ENCODE measurements at places on chromosomes 16 and 17.

GRCh38 chr16:47045023-47045422, 71.5 kb upstream of the DNAJA2 start:
- no peak for DNase-seq

DNA sequence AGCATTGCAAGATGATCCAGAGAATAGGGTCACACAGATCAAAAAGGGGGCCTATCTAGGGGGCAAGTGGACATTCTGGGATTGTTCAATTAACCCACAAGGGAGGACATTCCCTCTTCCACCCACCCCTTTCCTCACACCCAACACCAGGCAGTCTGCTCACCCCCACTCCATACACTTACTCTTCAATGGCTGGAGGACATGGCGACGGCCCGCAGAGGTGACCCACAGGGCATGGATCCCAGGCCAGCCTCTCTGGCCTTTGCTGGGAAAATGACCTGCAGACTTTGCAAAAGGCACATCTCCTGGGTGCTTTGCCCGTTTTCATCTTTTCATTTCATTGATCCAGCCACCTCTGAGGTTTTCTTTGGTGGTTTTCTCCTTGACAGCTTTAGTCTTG, 1.7 kb upstream of the CACNG5 start:
- no peak for DNase-seq

GRCh38 chr17:18992454-18993130, 12.0 kb downstream of the FAM83G start:
- no peak for DNase-seq

GRCh38 chr17:77769215-77769614, 189.3 kb upstream of the TNRC6C start:
- DNase-seq = no peak

DNA sequence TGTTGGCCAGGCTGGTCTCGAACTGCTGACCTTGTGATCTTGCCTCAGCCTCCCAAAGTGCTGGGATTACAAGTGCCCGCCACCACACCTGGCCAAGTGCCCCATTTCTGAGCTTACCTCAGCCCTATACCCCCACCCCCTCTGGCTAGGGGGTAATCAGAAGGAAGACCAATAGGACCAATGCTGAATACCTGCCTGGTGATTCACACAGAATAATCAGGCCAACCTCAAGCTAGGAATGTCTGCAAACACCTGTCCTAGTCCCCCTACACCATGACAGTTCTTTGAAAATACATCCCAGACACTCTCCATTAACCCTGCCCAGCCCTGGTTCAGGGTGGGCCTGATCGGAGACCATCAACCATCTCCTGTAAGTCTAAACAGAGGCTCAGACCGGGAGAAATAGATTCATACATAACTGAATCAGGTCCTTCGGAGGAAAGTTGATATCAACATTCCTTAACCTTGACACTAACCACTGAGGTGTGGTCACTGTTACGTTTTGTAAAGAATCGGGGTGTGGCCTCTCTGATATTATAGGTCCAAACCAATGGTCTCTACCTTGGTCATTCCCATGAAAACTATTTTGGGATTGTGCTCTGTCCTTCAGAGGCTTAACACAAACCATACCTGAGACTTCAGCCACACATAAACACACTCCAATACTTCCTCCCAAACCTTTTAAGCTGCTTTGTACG, 130.8 kb downstream of the GAS7 start:
- DNase-seq = no peak
